Activated effector memory CD4-positive, alpha-beta T cell treated with anti-CD3 and anti-CD28 coated beads, Interleukin-2, amount 50 U/mL, for 16 hours (primary cell): ENCODE measurements at places on chromosomes 2 and 18.

DNA sequence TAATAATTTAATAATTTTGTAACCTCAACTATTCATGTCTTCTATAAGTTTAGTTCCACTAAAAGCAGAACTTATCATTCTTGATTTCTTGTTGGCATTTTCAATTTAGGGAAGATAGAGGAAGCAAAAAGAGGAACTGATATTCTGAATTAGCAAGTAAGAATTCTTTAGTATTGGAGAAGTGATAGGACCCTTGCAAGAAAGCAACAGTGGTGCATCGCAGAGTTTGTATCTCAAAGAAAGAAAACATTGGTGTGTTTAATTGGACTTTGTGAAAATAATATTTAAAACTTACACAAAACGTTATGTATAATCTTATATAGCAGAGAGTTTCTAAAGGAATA, 36.5 kb upstream of the TNFRSF11A start:
- DNase-seq = no peak

GRCh38 chr2:186639939-186640338, 50.1 kb downstream of the ITGAV start:
- no peak for DNase-seq

GRCh38 chr2:6557737-6558136, 308.0 kb downstream of the CMPK2 start:
- no peak for DNase-seq

DNA sequence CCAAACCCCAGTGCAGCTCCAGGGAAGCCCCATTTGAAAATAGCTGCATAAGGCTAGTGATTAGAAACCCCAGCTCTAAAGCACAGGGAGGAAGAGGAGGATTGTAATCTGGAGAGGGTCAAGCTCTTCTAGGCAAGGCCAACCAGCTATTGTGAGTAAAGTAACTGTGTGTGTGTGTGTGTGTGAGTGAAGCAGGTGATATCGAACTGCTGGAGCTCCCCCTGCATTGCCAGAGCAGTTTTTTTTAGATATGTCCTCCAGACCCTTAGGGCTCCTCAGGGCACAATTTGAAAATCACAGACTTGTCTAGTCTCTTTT, 177.4 kb upstream of the NABP1 start:
- no peak for DNase-seq

DNA sequence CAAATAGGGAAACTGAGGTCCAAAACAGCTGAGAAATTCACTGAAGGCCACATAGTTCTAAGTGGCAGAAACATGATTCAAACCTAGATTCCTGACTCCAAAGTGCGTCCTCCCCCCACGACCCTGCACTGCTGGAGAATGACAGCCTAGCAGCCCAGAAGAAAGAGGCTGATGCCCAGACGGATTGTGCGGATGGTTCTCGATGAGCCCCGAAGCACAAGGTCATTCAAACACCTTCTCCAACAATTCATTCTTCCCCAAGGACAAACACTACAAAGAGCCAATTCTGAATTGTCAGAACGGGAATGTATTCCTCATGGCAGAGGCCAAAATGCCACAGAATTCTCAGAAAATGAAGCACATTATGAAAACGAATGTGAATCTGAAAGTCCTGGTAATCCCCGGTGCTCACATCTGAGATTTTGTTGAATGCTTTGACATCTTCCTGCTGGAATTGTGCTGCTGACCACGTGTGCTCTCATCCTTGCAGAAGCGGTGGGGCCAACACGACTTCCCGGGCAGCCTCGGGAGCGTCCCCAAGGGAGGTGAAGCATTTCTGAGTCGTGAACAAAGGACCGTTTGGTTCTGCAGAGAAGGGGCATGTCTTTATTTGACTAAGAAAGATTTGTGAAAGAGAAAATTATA, 337.0 kb downstream of the EIPR1 start:
- DNase-seq = no peak

DNA sequence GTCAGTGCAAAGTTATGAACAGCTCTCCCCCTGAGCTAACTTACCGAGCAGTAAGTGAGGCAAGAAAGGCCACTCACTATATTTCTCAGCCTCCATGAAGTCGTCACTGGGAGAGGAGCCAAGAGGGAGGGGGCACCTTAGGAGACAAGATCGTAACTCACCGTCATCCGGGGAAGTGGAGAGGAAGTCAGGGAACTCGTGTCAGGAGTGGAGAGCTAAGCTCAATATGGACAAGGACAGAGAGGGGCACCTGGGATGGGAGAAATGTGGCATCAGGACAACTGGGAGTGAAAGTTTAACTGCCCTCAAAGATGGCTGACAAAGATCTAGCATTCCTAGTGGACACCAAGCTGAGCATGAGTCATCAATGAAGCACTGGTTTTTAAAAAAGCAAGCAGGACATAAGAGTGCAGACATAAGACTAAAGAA, 37.1 kb downstream of the BCL11A start:
- DNase-seq = no peak

GRCh38 chr2:189580241-189580651, 340 bp downstream of the SLC40A1 start:
- DNase-seq = peak; percentile 66

GRCh38 chr2:21317131-21317530, 193.4 kb downstream of the TDRD15 start:
- DNase-seq = no peak

DNA sequence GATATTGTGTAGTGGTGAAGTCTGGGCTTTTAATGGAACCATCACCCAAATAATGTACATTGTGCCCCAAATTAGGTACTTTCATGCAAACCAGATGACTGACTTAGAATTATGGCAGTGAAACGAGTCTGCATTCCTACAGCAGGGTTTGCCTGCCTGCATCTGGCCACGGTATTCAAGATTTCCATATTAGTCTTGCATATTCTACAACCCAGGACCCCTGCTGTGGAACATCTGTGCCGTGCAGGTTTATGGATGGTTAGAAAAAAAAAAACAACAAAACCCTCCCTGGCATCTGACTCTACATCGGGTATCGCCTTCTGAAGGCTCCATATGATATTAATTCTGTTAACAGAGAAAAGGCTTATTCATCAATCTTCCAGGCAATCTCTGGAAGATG, 394.8 kb downstream of the DCDC2C start:
- DNase-seq = no peak

DNA sequence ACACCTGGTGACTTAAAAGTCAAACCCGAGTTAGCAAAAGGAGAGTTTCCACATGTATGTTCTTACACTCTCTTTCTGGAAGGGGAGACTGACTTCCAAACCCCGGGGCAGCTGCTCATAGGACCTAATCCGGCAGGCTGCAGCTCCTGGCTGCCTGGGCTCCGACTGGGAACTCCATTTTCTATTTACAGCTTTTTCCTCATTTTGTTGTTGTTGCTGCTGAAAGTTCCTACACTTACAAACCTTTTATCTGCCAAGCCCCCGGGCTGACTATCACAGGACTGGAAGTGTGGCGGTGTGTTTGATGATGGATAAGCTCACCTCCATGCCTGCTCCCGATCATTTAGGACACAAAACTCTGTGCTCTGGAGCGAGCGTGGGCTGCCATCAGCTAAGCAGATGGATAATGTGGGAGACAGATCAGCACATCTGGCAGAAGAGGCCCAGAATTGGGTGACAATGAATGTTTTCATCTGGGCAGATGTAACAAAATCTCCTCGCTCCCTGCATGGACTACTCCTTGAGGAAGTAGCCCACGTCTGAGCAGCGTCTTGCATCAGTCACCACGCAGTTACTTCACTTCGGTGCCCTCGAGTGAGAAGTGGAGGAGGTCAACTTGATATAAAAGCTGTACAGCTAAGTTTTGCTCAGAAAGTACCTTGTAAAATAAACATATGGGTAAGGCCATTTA, 114.4 kb upstream of the COPS8 start:
- DNase-seq = no peak

GRCh38 chr2:72696559-72696958, 129.3 kb downstream of the EXOC6B start:
- DNase-seq = no peak

GRCh38 chr18:812376-813171, 532 bp upstream of the YES1 start:
- peak; percentile 92 for DNase-seq

DNA sequence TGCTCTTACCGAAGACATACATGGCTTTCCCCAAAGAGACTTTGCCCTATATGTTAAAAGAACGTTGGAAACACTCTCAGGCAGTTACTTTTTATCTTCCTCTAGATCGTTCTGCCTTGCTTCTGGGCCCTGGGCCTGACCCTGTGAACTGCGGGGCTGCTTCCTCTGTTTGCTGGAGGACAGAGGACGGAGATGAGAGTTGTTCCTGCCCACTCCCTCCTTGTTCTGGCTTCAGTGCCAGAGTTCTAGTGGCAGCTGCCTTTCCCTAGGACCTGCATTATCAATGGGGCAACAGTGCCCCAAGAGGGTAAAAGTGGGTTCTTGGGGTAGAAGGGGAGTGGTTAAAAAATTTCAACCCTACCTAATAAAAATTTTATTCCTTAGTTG, 6.5 kb upstream of the FN1 start:
- no peak for DNase-seq

- no peak for DNase-seq
These were observed 1.2 kb upstream of the MAPRE3 start for GRCh38 chr2:26969077-26969844.

GRCh38 chr2:35510636-35511035, 844.9 kb upstream of the CRIM1 start:
- no peak for DNase-seq

DNA sequence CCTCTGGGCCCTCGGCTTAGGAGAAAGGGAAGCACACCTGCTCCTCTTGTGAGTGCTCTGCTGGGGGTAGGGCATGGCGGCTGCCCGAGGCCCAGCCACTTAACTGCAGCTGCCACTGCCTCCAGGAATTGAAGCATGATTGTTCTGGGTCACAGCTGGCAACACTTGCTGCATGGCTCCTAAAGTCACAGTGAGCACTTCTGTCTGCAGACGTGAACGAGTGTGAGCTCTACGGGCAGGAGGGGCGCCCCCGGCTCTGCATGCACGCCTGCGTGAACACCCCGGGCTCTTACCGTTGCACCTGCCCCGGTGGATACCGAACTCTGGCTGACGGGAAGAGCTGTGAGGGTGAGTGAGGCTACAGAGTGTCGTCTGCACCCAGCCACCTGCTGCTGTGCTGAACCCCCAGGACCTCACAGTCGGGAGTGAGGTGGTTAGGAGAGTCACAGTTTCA, 44.4 kb downstream of the FBLN7 start:
- DNase-seq = peak; percentile 82

GRCh38 chr2:70041663-70042062, 45.6 kb upstream of the PCBP1 start:
- no peak for DNase-seq

- DNase-seq = no peak
These were observed 30.0 kb downstream of the AQP12A start for GRCh38 chr2:240721596-240722180.

DNA sequence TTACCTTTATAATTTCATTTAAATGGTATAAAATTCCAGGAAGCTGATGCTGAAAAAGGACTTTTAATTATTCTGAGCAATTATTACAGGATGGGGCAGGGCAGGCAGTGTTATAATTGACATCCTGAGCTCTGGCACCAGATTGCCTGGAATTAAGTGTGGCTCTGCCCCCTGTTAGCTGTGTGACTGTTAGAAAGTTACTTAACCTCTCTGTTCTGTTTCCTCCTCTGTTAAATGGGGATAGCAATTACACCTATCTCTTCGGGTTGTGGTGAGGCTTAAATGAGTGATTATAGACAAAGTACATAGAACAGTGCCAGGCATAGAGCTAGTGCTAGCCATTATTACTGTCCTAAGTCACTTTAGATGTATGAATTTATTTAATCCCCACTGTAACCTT, 327.3 kb downstream of the SMAD2 start:
- no peak for DNase-seq

- DNase-seq = no peak
These were observed 155.7 kb downstream of the RDH14 start for GRCh38 chr2:18404708-18405107.

DNA sequence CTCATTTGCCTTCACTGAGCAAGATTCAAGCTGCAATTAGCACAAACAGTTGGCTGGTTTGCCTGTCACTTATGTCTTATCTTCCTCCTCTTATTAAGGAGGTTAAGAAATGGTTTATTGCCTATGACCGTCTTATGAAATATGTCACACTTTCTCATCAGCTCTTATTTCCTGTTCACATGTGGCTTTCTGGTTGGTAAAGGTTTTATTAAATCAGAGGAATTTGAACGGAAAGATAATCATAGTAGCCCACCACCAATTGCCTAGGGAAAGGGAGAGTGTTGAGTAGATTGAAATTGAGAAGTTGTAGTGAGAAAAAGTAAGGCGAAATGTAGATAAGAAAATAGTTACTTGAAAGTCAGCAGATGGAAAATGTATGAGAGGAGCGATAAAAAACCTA, 4.2 kb upstream of the IL1R1 start:
- DNase-seq = no peak

GRCh38 chr18:79258447-79258846, 137.3 kb upstream of the NFATC1 start:
- DNase-seq = no peak
